ENCODE measurements at places on chromosomes 3 and 15.

GRCh38 chr15:75069301-75069925 is 46.0 kb downstream of the PPCDC start:
- DNase-seq, result no peak

DNA sequence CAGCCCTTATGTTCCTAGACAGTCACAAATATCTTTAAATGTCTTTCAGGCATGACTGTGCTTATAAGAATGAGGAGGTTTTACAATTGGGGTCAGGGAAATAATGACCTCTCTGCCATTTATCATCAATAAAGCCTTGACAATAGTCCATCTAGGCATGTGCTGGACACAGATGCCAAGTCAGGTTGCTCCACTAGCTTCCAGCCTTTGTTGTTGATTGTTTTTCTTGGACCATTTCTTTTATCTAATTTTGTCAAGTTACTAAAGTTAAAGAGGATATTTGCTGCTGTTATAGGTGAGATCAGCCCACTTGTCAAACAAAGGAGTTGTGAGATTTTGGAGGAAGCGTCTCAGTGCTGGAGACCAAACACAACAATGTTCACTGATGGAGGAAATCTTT is 628.0 kb downstream of the ROBO2 start:
- no peak for DNase-seq

DNA sequence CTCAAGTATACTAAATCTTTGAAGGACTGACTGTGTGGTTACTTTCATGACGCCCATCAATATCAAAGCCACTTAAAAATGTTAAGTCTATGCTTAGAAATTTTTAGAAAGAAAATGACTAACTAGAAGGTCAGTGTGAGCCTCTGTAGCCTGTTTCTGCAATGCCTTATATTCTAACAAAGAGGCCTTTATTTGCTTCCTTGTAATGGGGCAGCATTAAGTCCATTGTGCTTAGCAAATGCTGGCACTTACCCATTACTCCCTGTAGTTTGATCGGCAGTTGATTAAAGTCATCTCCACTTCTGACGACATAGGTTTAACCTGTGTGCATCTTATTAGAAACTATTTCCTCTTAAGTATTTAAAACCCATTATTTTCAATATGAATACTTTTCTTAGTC is 91.6 kb upstream of the FAM98B start:
- no peak for DNase-seq

DNA sequence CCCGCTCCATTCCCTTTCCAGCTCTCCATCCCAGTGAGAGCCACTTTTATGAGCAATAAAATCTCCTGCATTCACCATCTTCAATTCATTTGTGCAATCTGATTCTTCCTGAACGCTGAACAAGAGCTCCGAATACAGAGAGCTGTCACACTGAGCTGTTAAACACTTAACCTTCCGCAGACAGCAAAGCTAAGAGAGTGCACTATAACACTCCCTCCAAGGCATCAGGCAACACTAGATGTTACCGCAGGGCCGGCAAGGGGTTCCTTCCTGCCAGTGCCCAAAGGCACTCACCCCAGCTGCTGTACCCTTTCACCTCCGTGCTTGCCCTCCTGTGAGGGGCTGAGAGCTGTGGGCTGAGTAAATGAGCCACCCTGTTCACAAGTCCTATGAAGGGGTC is 85.6 kb downstream of the BCHE start:
- DNase-seq, result peak; percentile 11

GRCh38 chr3:32261545-32261944 is 23.1 kb downstream of the CMTM8 start:
- no peak for DNase-seq

DNA sequence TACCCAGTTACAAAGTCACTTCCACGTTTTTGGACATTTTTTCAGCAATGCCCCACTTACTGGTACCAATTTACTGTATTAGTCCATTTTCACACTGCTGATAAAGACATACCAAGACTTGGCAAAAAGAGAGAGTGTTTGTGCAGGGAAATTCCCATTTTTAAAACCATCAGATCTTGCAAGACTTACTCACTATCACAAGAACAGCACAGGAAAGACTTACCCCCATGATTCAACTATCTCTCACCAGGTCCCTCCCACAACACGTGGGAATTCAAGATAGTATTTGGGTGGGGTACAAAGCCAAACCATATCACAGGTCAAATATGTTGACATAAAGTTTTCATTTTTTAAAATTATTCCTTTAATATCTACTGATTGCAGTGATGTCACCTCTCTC is 16.2 kb upstream of the ABI3BP start:
- no peak for DNase-seq

- no peak for DNase-seq
Measured at GRCh38 chr3:23242106-23242505, 39.0 kb downstream of the UBE2E2 start.

DNA sequence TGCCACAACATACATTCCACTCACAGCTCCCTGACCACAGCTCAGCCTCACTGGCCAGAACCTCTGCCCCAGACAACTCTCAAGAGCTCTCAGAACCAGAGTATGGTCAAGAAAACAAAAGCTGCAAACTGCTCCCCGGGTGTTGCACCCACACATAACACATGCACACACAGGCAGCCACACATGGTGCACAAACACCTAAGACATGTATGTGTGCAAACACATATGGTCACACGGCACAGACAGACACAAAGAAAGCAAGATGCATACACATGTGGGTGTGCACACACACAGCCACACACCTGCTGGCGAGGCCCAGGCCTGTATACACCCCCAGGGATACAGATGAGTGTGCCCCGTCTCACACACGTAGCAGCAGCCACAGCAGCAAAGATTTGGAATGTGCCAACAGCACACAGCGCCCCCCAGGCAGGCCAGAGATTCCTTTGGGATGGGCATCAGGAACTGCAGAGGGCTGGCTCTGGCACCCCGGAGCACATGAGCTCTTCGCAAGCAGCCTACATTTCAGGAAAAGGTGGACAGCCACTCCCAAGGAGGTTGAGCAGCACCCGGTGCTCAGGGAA is 6.6 kb downstream of the KLF15 start:
- no peak for DNase-seq
